ENCODE measurements at places on chromosomes 1 and 21.

DNA sequence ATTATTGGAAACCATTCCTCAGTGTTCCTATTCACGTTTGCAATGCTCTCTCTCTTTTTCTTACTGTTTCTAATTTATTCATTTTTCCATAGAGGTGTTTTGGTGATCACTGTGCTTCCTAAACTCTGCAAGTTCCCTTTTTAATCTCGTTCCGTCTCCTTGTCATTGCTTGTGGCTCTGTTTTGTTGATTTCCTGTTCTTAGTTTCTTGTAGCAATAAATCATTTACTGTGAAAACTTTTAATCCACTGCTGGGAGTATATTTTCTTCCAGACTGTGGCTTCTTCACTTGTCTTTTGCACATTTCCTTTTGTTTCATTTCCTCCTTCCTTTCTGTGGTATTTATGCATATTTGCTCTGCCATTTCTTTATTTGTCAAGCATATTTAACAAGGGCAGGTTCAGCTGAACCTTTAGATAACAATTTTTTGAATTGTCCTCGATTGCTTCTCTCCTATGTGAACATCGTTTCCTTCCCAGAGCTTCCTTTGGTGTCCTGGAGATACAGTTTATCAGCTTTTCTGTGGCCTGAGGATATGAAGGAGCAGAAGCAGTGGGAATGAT is 3.6 kb downstream of the B3GALT5 start:
- DNase-seq, result no peak

DNA sequence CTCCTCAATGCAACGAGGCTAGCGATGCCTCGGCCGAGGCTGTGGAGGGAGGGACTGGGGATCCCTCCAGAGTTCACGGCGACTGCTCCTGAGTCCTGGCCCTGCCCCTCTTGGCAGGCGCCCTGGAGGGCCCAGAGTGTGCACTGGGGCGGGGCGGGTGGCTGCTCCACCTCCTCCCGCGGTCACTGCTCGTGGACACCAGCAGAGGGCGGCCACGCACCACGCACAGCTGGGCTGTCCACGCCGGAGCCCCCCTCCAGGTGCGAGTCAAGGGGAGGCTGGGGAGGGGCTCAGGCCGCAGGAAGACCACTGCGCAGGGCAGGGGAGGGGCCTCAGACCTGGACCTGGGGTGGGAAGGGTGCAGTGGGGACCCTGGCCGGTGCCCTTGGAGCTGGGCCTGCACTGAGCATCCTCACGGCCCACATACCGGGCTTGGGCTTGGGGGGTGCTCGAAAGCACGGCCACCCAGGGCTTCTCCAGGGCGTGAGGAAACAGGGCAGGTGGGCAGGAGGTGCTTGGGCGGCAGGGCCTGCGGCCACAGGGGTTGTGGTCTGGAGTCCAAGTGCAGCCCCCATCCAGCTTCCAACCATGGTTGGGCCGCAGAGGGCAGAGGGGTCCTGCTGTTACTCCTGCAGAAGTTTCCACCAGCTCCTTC is 20.6 kb upstream of the TTC34 start:
- DNase-seq, result no peak

DNA sequence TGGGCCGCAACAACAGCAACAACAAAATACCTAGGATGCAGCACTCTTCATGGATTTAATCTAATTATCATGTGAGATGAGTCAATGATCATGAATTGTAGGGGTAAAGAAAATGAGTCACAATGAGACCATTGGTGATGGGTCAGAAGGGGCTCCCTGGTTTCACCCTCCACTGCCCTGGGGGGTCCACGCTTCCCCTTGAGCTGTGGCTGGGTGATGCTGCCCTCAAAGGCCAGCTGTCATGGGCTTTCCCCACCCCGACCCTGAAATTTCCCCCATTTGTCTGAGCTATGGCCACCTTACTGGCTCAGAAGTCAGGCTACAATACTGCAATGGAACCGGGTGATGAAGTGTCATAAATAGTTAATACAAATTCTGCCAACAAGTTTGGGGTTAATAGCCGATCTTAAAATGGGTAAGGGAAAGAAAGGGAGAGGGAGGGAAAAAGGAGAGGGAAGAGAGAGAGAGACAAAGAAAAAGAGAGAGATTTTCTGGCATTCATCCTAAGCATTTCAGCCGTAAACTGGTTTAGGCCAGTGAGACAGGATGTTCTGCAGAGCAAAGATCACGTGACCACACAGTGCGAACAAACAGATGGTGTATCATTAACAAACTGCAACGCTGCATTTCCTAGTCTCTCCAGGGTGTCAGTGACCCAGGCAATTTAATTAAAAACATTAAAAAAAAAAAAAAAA is 143.4 kb upstream of the ERRFI1 start:
- DNase-seq, result no peak

- no peak for DNase-seq
Measured at GRCh38 chr1:202702088-202702487, 8.2 kb downstream of the SYT2 start.

DNA sequence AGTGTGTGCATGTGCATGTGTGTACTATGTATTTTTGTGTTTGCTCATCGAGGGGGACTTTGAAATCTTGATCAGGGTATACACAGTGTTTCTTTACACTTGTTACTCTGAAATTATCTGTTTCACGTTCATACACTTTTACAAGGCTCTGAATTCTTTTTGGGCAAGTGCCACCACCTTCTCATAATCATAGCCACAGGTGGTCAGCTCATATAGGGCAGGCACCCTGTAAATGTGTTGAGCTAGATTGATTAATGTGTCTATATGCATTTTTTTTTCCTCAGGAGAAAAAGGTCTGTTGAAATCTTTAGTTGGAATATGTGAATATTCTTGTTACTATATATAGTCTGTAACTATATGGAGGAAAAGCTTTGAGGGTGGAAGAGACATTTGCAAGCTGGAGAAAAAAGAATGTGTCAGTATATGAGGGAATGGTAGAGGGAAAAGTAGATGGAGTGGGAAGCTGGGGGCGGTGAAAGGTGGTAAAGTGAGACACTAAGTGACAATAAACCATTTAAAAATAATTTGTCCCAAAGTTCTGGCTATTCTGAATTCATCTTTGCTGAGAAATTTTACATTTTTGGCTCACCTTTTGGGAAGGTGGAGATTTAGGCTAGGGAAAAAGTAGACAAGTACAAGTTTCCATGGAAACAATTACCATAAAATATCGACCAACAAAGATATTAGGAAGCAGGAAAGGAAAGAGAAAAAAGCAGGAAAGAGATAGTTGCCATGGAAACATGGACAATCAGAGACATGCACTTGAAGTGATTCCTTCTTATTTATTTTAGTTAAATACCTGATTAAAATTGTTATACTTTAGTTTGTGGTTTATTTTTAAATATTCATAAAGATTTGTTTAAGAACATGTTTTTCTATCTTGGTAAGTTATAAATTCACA is 277.5 kb downstream of the PDE4B start:
- DNase-seq, result no peak

DNA sequence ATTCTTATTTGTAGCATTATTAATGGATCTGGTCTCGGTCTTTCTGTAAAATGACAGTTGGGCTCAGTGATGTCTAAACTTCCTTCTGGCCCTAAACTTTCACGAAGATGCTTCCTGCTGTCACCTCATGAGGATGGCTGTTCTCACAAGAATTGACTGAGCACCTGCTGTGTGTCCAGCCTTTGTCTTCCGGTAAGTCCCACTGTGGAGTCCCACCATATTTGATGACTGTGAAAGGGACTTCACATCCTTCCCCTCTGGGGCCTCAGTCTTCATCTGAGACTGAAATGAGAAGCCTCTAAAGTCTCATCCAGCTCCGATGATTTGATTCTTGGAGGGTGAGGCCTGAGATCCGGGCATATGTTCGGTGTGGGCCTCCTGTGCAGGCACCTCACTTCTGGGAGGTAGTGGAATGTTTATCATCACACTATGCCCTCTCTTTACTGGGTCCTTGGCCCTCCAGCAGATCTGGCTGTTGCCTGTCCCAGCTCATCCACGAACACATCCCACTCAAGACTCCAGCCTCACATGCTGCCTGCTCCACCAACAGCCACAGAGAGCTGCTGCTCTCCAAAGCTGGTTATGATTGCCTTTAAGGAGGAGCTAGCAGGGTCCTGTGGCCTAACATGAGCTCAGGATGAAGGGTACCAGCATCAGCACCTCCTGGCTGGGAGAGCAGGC is 95.8 kb downstream of the KCNN3 start:
- DNase-seq, result no peak

DNA sequence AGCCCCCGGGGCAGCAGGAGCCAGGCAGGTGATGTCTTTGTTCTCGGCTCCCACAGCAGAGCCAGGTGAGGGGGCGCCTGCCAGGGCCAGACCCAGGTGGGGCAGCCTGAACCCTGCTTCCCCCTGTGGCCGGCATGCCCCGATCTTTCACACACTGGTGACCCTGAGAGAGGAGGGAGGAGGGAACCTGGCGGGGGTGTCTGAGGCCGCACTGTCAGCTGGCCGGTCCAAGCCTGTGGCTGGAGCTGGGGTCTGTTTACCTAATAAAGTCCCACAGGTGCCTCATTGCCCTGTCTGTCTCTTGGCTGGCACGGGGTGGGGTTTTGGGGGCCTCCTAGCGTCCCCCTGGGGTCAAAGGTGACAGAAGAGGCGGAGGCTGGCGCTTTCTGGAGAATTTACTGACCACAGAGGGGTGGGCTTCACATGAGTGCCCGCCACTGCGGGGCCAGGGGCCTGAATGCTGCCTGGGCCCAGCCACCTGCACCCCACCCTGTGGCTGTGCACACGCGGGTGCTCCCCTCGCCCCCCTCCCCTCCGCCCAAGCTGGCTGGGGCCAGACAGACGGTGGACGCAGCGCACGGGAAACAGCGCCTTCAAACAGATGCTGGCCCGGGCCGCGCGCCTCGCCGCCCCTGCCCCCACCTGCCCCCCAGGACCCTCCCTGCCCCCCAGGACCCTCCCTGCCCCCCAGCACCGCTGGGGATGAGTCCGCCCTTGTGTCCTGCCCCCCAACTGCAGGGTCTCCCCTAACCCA is 5.8 kb downstream of the TMEM240 start:
- no peak for DNase-seq

- DNase-seq, result no peak
Measured at GRCh38 chr1:221782970-221783369, 41.1 kb upstream of the DUSP10 start.

DNA sequence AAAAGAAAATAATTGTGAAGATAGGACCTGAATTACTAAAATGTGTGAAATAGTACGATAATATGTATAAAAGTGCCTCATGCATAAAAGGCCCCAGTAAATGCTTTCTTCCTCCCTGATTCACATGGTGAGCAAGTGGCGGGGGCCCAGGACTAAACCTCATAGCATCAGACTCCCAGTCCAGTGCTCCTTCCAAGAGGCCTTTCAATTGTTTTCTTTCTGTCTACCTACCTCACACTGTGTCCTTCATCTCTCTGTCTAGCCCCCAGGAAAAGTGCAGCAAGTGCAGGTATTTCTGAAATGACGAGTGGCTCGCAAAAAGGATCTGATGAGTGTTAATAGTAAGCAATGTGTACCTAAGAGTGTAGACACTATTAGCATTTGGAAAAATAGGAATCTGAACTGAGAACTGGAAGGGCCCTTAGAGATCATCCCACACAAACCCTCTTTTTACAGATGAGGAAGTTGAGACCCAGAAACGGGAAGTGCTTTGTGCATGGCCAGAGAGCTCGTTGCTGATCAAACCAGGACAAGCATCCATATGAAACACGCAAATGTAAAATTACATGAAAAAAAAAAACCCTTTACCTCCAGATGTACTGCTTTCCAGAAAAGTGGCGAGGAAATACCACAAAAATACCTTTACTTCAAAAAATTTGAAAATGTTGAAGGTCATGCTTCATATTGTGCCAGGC is 118.2 kb upstream of the HOOK1 start:
- DNase-seq, result no peak

GRCh38 chr1:25713961-25714360 is 86.0 kb upstream of the SELENON start:
- no peak for DNase-seq

- no peak for DNase-seq
Measured at GRCh38 chr1:117237726-117238381, 27.1 kb upstream of the VTCN1 start.

DNA sequence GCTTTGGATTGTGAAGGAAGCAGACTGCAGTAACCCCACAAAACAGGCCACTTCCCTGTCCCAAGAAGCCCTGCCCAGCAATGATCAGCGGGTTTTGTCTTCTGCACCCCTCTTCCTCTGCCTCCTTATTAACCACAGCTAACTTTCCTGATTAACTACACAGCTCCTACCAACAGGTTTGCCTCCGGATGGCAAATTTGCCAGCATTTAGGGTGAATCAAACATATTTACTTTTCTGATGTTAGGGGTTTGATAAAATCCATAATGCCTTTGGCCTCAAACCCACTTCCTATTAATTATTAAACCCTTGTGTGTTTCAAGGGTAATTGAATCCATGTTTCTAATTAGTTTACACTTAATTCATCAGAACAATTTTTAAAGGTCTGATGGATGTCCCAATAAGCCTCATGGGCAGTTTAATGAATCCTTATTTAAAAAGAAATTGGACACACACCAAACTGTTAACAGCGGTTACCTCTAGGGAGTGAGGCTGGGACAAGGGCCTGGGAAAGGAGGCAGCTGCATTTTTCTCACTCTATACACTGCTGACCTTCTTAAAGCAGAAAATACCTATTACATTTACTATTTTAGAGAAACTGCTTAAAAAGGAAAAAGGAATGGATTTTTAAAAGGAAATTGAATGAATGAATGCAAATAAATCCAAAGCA is 91.9 kb downstream of the CSMD2 start:
- no peak for DNase-seq

DNA sequence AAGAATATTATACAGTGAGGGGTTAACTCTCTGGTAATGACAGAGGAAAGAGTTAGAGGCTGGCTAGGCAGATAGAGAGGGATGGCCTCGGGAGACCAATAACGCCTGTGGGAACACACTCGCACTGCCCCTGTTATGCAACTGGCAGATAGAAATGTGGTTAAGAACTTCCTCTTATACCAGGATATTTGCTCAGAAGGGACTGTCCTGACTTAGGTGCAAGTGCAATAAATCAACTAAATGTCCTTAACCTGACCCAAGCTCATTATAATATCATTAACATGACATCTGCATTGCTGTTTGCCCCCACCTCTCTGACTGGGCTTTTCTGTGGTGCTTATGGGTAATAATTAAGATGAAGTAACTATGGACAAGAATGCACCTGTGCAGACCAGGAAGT is 1518.0 kb downstream of the NCAM2 start:
- no peak for DNase-seq

- DNase-seq, result no peak
Measured at GRCh38 chr1:94284476-94284875, 47.1 kb upstream of the ARHGAP29 start.

GRCh38 chr1:93758842-93759515 is 77.3 kb upstream of the BCAR3 start:
- no peak for DNase-seq

GRCh38 chr1:235972311-235972689 is 92.6 kb downstream of the NID1 start:
- no peak for DNase-seq

All from NCI-H2107 (cell line).